ENCODE measurements at places on chromosomes 11 and 22.

DNA sequence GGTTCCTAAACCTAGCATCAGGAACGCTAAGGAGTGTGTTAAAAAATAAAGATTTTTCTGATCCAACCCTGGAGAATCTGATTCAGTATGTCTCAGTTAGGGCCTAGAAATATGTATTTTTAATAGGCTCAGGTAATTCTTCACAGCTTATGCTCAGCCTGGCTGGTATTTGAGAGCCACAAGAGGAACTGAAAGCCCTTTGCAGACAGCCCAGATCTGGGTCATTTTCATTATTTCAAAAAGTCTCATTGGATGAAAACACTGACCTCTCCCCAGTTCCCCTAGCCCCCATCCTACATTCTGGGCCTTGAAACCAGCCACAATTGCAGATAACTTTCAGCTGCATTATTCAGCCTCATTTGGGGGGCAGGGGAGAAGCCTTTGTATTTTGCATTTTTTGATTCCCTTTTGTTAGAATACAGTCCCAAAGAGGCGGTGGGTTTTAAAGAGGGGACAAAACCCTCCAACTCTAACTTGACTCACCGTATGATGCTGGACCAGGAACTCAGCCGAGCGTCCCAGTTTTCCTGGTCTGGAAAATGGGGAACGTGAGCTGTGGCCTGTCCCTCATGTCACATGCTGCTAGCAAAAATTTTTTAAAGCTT lies 66.0 kb upstream of the LARGE1 start:
- no peak for DNase-seq

DNA sequence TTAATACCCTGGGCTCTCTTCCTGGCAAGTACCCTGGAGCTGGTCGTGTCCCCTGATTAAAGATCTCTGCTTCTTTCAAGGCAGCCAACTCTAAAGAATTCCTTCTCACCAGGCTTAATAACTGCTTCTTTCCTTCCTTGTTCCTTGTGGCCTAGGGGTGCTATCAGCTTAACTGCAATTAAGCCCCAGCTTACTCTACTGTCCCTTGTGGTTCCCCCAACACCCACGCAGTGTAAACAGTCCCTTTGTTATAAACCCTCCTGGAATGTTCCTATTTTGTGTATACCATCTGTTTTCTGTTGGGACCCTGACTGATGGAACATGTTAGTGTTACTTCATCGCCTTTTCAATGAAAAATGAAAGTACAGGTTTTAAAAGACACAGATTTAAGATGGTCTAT lies 126.4 kb upstream of the KIRREL3 start:
- DNase-seq: no peak

GRCh38 chr11:104060004-104060794 lies 23.8 kb downstream of the DDI1 start:
- DNase-seq: no peak

GRCh38 chr11:70926543-70927201 lies 325.7 kb downstream of the SHANK2 start:
- no peak for DNase-seq

GRCh38 chr11:9745411-9746211 lies 81.7 kb downstream of the SWAP70 start:
- no peak for DNase-seq

- DNase-seq: no peak
Observed at GRCh38 chr22:38346506-38346905, 29.3 kb upstream of the CSNK1E start.

DNA sequence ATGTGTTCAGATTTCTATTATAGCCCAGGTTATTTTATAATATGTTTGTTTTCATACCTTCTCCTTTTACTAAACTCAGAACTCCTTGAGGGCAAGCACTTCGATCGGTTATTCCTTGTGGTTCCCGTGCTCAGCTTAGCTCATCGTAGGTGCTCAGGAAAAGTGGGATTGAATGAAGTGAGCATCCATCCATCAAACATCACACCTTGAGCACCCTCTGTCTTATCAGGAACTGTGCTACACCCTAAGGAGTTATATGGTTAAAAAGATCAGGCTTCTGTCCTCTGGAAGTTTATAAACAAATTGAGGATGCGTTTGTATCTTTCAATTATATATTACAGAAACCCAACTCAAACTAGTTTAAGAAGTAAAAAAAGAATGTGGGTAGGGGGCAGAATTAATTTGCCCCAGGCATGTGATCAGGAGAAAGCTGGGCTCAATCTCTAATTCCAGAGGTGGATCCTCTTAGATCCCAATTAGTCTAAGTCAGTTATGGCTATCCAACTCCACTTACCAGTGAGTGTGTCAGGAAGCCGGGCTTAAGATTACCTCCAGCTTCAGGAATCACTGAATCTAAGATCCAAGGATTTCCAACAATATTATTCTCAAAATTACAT lies 59.9 kb upstream of the RRAS2 start:
- DNase-seq: no peak

- DNase-seq: no peak
Observed at GRCh38 chr11:26134481-26135355, 197.2 kb upstream of the ANO3 start.

DNA sequence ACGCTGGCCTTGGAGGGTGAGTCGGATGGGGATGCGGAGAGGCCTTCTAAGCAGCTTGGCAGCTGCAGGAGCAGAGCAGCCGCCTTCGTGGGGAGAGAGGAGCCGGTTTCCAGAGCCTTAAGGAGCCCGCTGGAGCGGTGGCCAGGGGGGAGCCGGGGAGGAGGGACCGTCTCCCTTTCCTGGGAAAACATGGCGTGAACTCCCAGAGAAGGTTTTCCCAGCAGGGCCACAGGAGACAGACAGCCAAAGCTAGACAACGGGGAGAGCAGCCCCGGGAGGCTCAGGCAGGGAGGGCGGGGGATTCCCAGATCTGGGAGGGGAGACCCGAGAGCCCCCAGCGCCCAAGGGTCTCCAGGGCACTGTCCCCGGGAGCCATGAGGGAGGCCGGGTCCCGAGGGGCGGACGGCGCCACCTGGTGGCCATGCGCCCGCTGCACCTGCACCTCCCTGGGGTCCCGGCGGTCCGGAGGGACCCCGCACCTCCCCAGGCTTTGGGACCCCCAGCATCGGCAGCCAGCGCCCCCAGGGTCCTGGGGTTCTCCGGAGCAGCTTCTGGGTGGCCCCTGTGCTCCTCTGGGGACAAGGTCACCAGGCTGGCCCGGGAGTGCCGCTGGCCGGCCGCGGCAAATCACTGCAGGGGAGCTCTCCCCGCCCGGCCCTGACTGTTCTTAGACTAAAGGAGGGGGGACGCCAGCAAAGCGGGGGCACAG lies 2.4 kb upstream of the SYT8 start:
- DNase-seq: peak; percentile 41

DNA sequence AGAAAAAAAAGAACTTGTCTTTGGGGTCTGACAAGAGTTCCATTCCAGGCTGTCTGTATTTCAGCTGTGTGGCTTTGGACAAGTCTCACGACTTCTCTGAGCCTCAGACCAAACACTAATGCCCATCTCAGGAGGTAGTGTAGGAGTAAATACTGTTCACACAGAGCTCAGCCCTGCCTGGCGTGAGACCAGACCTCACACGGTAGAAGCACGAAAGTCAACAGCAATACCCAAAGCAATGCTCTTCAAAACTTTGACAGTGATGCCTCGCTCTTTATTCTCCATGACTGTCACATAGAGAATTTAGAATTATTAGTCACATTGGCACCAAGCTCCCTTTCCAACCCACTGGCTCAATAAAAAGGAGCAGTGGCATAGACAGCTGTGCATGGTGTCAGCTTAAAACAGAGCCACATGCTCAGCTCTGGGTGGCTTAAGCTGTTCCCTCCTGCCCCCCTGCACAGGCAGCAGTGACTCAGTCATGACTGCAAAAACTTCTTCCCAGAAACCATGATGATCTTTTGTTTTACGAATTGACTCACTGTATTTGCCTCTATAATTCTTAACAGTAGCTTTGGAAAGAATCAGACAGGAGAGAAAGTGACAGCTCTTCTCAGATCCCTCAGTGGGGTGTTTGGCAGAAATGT lies 74.0 kb upstream of the PHF21B start:
- DNase-seq: no peak

DNA sequence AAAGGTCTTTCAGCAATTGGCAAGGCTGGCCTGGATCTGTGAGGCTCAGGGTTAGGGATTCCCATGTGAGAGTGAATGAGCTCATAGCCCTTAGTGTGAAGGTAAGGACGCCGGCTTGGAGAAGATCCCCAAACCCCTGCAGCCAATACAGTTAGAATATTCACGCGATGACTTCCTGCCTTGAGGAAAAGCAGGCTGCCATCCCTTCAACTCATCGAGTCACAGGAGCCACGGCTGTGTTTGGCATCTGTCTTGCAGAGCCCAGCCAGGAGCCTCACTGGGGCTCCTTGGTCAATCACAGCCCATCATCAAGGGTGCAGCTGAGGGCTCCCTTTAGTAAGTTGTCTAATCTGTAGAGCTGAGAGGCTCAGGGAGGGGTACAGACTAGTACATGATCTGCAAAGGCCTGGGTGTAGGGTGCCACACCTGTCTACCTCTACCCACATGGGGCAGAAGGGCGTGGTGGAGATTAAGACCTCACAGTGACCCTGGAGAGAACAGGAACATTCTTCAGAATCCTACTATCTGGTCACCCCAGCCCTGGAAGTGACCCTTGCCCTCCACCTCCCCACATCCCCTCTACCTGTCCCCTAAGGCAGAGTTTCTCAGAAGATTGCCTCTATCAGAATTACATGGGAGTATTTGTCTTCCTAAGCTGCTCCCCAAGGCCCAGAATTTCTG lies 18.5 kb downstream of the IL10RA start:
- no peak for DNase-seq

GRCh38 chr11:70000228-70000627 lies 77.9 kb upstream of the ANO1 start:
- DNase-seq: no peak

- DNase-seq: no peak
Observed at GRCh38 chr11:75615751-75616150, 53.1 kb downstream of the MAP6 start.

- DNase-seq: peak; percentile 79
Observed at GRCh38 chr11:121929581-121929980, 186.4 kb downstream of the BLID start.

DNA sequence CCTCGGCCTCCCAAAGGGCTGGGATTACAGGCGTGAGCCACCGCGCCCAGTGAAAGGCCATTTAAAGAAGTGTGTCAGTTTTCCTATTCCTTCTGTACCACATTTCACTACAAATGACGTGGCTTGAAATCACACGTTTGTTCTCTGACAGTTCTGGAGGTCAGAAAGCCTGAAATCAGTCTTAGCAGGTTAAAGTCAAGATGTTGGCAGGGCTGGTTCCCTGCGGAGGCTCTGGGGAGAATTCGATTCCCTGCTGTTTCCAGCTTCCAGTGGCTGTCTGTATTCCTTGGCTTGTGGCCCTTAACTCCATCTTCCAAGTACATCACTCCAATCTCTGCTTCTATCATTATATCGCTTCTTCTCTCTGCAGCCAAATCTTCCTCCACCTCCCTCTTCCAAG lies 383.2 kb downstream of the LARGE1 start:
- DNase-seq: no peak

- DNase-seq: no peak
Observed at GRCh38 chr11:45494738-45495137, 170.7 kb downstream of the CHST1 start.

- no peak for DNase-seq
Observed at GRCh38 chr11:19218786-19219460, 17.1 kb upstream of the CSRP3 start.

- DNase-seq: no peak
Observed at GRCh38 chr11:75994616-75995015, 179.6 kb downstream of the UVRAG start.

GRCh38 chr11:62402960-62403730 lies 15.7 kb upstream of the SCGB1A1 start:
- no peak for DNase-seq

DNA sequence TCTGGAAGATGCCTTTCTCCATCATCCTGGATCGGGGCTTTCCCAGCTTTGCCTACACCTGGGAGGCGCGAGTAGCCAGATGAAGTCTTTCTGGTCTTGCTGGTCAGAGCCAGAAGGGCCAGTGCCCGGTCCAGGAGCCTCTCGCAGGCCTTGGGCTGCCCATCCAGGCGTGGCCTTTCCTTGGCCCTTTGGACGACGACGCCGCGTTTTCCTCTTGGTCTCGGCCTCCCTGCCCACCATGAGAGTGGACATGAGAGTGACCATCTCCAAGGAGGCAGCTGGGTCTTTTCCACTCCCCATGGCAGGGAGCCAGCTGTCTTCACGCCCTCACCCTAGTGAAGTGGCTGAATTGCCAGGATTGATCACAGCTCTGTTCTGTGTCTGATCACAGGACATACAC lies 3.5 kb downstream of the PTDSS2 start:
- no peak for DNase-seq

- no peak for DNase-seq
Observed at GRCh38 chr22:20117633-20118299, 740 bp upstream of the TRMT2A start.

DNA sequence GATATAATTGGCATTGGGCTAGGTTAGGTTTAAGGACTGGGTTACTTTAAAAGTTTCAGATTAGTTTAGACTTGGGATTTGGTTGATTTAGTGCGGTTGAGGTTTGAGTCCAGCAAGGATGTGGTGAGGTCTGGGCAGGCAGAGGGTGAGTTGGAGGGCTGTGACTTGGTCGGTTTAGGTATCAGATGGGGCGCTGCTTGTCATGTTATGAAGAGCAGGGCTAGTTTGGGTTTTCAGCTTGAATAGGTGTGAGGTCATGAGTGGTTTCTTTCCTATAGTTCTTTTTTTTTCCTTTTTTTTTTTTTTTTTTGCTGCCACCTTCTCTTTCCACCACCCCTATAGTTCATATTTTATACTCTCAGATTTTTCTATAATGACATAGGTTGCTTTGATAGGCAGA lies 4.8 kb downstream of the CLCF1 start:
- DNase-seq: no peak

- DNase-seq: no peak
Observed at GRCh38 chr11:131228378-131228777, 142.0 kb upstream of the NTM start.

DNA sequence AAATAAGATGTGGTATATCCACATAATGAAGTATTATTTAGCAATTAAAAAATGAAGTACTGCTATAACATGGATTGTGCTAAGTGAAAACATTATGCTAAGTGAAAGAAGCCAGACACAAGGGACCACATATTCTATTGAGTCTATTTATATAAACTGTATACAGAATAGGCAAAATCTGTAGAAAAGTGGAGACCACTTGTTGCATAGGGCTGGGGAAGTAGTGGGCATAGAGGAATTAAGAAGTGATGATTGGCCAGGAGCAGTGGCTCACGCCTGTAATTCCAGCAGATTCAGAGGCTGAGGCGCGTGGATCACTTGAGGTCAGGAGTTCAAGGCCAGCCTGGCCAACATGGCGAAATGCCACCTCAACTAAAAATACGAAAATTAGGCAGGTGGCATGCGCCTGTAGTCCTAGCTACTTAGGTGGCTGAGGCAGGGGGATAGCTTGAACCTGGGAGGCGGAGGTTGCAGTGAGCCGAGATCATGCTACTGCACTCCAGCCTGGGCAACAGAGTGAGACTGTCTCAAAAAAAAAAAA lies 109.6 kb downstream of the RBFOX2 start:
- DNase-seq: no peak

- DNase-seq: no peak
Observed at GRCh38 chr22:49505337-49506009, 322.2 kb downstream of the BRD1 start.

DNA sequence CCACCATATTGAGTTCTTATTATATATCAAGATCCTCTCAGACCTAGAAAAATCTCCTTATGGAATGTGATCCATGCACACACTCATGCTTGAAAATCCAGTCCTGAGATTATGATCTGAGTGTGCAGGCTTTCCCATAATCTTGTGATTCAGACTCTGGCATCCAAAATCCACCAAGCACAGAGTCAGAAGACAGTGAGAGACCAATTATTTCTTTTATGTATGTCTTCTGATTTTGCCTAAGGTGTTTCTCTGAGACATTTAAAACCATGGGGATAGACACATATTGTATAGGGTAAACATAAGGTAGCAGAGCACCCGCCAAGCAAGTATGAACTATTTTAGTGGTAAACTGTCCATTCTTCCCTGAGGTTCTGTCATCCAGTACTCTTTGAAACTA lies 52.0 kb upstream of the MMP13 start:
- DNase-seq: no peak
